Panc1 (cell line): ENCODE measurements at places on chromosomes 12 and 14. TPM values are rescaled to one million over a fixed set of nuclear protein-coding genes. Genes with fewer than 3 reads are reported as not detected.

The COCH gene
- total RNA-seq = 1.3 TPM

The ANO4 gene
- not detected for total RNA-seq

The TPH2 gene
- not detected for total RNA-seq

The SYCP3 gene
- total RNA-seq = not detected

The CFAP251 gene
- 4.2 TPM for total RNA-seq

The MGP gene
- total RNA-seq = 0.72 TPM

The TGM1 gene
- 2.3 TPM for total RNA-seq

The CPNE8 gene
- total RNA-seq = 23.6 TPM

The CRIP2 gene
- total RNA-seq = 280 TPM

The CCDC177 gene
- total RNA-seq = not detected

The DNAH10 gene
- 0.39 TPM for total RNA-seq

The GSKIP gene
- total RNA-seq = 11.1 TPM

The RAD51AP1 gene
- total RNA-seq = 18.1 TPM

The BCAT1 gene
- 5.8 TPM for total RNA-seq

DNA sequence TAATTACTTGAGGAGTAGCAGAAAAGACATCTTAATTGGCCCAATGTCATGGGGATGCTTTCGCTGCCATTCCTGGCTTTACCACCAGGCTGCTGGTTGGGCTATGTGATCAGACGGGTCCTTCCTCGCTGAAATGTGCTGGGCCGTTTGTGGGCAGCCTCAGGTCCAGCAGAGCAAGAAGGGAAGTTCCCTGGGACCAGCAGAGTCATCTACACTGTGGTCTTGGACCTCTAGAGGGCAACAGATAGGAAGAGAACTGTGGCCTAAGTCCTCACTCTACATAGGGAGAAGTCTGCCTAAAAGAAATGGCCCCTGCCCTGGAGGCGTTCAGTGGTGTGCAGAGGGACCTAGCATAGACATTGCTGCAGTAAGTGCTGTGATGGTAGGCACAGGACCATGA, 10.9 kb downstream of the EVL start:
- no peak for DNase-seq

DNA sequence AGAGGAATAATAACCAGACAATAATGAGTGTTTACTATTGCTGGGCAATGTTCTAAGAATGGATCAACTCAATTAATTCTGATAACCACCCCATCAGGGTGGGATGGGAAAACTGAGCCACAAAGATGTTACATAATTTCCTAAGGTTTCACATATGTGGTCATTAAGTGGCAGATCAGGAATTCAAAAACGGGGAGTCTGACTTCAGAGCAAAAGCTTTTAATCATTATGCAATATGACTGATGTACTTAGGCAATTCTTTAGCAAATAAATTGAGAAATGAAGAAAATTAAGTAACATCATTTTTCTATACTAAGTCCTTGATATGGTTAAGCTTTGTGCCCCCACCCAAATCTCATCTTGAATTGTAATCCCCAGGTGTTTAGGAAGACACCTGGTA, 53.4 kb downstream of the PLCZ1 start:
- no peak for DNase-seq

GRCh38 chr14:95088665-95089064, 68.7 kb downstream of the DICER1 start:
- DNase-seq = no peak

- DNase-seq = no peak
Observed at GRCh38 chr12:49635036-49635435, 11.7 kb downstream of the PRPF40B start.

- no peak for DNase-seq
Observed at GRCh38 chr12:67666605-67667004, 18.1 kb downstream of the DYRK2 start.

DNA sequence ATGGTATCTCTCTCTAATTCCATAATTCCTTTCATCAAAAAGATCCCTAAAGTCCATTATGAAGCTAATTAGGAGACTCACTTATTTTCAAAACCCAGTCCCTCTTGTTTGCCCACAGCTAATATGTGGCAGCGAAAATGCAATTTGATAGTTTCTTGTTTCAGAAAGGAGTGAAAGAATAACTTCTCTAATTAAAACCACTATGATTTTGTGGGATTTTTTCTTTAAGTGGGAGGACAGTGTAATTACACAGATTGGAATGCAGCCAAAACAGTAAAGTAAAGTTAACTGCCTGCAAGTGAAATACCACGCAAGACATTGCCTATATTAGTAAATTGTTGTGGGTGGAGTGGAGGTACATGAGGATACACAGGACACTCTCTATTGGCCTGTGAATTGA, 50.0 kb downstream of the PTPRO start:
- DNase-seq = no peak

- no peak for DNase-seq
Observed at GRCh38 chr12:34607520-34608195, 585.4 kb downstream of the ALG10 start.

DNA sequence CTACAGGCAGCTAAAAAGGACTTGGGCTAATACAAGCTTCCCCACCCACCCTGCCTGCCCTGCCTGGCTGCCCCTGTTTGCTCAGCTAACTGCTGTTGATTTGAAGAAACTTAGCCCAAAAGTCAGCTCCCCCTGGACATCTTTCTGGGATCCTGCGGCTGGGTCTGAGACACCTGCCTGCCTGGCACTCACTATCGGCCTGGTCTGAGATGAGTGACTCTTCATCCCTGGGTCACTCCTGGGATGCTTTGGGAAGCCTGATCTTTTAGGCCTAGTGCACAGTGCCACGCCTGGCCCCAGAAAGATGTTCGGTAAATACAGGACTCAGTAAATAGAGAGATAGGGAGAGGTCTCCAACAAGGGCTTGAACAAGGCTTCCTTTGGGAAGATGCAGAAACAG, 211.3 kb upstream of the DIO3 start:
- no peak for DNase-seq

GRCh38 chr14:56313789-56314188, 195.6 kb downstream of the PELI2 start:
- DNase-seq = no peak

DNA sequence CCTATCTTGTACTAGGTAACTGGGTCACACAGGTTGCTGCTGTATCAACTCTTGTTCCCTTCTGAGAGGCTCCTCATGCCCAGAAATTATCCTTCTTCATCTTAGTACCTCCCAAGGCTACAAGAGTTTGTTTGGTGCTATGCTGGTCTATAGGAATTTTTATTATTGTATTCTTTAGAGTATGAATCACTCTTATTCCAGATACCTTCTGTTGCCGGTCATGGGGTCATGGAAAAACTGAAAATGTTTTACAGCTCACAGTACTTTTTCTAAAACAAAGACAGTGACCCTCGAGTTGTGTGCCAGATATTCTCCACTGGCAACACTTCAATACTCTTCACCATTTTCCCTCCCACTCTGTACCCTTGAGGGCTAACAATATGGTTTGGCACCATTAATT, 1598.0 kb upstream of the TMEM132C start:
- DNase-seq = no peak

DNA sequence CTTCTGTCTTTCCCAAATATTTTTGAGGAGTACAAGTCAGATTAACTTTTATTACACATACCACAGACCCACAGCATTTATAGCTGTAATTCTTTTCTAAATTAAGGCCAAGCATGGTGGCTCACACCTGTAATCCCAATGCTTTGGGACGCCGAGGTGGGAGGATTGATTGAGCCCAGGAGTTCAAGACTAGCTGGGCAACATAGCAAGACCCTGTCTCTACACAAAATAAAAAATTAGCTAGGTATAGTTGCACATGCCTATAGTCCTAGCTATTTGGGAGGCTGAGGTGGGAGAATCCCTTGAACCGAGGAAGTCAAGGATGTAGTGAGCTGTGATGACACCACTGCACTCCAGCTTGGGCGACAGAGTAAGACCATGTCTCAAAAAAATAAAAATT, 7.0 kb downstream of the DUSP16 start:
- no peak for DNase-seq

- DNase-seq = no peak
Observed at GRCh38 chr14:70013271-70013873, 134.2 kb downstream of the SMOC1 start.

GRCh38 chr14:99586761-99587459, 17.1 kb downstream of the CCDC85C start:
- DNase-seq = no peak

DNA sequence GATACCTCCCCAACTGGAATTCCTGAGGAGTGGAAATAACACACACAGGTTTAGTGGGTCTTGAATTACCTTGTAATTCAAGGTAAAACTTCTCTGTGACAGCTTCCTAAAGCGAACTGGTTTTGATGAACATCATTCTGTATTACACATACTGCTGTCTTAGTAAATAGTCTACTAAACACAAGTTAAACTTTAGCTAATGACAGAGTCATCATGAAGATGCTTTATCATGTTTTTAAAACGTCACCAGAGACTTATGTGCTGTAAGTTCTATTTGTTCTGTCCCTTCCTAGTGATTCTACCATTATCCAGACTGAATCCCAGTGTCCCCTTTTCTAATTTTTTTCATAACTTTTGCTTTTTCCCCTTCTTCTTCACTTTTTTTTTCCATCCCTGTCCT, 11.6 kb upstream of the GXYLT1 start:
- no peak for DNase-seq

DNA sequence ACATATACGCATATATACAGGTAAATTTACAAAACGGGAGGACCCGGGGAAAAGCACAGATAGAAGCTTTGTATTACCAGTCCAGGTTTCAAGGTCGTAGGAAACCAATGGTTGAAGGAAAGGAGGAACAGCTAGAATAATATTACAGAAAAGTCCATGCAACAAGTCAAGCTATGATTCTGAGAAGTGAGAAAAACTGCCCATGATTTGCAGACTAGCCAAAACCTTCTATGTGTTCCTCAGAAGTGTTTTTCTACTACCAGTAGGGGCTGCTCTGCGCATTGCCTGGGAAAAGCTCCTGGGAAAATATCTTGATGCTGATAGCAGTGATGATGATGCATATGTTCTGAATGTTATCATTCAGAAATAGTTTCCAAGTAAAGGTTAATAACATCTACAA, 2.2 kb downstream of the PDZRN4 start:
- no peak for DNase-seq

DNA sequence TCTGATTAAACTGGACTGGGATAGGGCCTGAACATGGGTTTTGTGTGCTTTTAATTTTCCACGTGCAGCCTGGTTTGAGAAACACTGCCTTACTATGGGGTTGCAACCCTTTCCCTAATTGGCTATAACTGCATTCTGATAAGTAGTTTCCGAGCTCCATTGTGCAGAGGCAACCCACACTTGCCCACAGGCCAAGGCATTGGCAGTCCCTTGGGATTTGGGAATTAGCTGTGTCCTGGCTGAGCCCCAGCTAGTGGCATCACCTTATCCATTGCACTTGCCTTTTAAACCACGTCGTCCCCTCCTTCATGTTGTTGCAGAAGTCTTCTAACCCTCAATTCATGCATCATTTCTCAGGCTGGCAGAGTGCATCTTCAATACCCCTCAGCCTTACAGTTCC, 10.2 kb downstream of the VCPKMT start:
- no peak for DNase-seq

DNA sequence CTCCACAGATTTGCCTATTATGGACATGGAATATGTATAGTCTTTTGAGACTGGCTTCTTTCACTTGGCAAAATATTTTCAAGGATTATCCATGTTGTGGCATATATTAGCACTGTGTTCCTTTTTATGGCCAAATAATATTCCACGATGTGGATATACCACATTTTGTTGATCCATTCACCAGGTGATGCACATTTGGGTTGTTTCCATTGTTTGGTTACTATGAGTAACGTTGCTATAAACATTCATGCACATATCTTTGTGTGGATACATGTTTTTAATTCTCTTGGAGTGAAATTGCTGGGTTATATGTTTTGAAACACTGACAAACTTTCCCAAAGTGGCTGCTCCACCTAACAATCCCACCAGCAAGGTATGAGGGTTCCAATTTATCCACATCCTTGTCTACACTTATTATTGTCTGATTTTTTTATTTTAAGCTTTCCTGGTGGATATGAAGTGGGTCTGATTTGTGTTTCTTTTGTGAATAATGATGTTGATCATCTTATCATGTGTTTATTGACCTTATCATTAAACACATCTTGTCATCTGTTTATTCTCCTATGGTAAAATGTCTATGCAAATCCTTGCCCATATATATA, 116.2 kb upstream of the FRMD6 start:
- DNase-seq = no peak

DNA sequence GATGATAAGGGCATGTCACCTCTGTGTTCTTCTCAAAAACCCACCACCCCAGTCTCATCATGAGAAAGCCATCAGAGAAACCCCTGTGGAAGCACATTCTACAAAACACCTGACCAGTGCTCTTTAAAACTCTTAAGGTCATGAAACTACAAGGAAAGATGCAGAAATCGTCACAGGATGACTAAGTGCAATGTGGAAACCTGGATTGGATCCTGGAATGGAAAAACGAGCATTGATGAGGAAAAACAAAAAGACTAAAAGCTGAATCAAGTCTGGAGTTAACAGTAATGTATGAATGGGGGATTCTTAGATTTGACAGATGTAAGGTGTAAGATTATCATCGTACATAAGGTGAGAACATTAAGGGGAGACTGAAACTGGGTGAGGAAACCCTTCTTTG, 211.0 kb downstream of the TBX5 start:
- DNase-seq = no peak

GRCh38 chr14:96252999-96253539, 2.9 kb upstream of the BDKRB1 start:
- no peak for DNase-seq

GRCh38 chr14:22313172-22313801, 275.7 kb downstream of the DAD1 start:
- DNase-seq = no peak

GRCh38 chr14:23432102-23432925, 3.1 kb downstream of the MYH7 start:
- no peak for DNase-seq

GRCh38 chr14:81302638-81303037, 81.9 kb upstream of the GTF2A1 start:
- DNase-seq = no peak

- no peak for DNase-seq
Observed at GRCh38 chr12:93484315-93484981, 17.1 kb downstream of the MRPL42 start.

DNA sequence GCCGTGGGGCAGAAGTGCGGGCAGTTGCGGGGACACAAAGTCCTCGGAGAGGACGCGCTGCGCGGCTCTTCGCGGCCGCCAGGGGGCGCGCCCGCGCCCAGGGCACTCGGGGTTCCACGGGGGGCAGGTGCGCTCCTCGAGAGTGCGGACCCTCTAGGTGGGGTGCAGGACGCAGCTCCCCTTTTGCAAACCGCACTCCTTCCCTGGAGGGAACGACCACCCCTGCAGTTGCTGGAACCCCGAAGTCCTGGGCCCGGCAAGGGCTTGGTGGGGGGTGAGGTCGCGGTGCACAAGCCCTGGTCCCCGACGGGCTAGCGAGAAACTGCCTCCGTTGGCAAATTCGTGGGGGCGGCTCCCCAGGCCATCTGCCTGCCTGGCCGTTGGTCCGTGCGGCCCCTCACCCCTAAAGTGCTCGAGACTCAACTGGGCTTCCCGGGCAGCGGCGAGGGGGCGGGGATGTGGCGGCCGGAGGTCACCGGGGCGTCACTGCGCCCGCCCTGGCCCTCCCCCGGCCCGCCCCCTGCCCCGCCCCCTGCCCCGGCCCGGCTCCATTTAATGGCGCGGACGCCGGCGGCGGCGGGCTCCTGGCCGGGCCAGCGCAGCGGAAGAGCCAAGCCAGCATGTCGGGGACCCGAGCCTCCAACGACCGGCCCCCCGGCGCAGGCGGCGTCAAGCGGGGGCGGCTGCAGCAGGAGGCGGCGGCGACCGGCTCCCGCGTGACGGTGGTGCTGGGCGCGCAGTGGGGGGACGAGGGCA, at the start of gene ADSS1:
Gene ADSS1, plus strand, starts transcription at position 579 of the 756 bp plus-strand sequence. Its CDS starts 42 bp downstream, at position 621.
- DNase-seq = peak; percentile 24

GRCh38 chr12:88816201-88816600, 235.9 kb upstream of the KITLG start:
- no peak for DNase-seq
